Activated CD4-positive, alpha-beta memory T cell treated with anti-CD3 and anti-CD28 coated beads, Interleukin-2, amount 10 ng/mL, durations not matched to agents 7 days and 5 days (primary cell): ENCODE measurements at places on chromosomes 4 and X. TPM values are rescaled to one million over a fixed set of nuclear protein-coding genes. Genes with fewer than 3 reads are reported as not detected.
A peak's percentile ranks its signal among the peaks of the same experiment; 100 is the strongest.

GRCh38 chrX:27350476-27350875 is 112.7 kb downstream of the PPP4R3C start:
- H3K36me3 ChIP-seq = no peaks in the 10 kb centered on the region
- H3K4me3 ChIP-seq = no peak overlapping the region
- DNase-seq = no peak

DNA sequence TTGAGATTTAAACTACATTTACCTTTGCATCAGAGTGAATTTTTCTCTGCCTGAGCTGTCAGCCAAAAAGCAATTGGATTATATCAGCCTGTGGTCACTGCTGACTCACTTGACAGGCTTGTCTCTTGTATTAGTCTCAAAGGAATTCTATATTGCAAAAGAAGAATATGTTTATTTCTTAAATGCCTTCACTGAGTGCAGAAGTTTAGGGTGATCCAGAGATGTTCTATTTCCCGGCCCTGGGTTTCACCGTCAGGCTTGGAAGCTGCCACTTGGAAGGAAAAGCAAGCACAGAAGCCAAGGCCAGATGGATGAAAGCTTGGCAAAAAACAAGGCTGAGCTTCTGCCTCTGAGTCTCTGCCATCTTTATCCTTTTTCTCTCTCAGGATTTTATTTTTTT is 80.9 kb downstream of the FAM114A1 start:
- no peaks in the 10 kb centered on the region for H3K27me3 ChIP-seq
- DNase-seq = no peak
- no peaks in the 10 kb centered on the region for H3K36me3 ChIP-seq
- H3K4me3 ChIP-seq = no peak overlapping the region
- H3K4me1 ChIP-seq = peaks cover 37% of the 10 kb centered on the region

The ITM2A gene
- 157 TPM for total RNA-seq

- H3K36me3 ChIP-seq = peaks cover 4% of the 10 kb centered on the region
- H3K27ac ChIP-seq = no peak overlapping the region
- H3K4me1 ChIP-seq = peaks cover 24% of the 10 kb centered on the region
- H3K27me3 ChIP-seq = no peaks in the 10 kb centered on the region
- H3K4me3 ChIP-seq = no peak overlapping the region
Measured at GRCh38 chrX:19829814-19830213, 57.6 kb downstream of the SH3KBP1 start.

The TDO2 gene
- total RNA-seq = not detected

GRCh38 chr4:6120361-6120760 is 80.0 kb downstream of the JAKMIP1 start:
- H3K4me3 ChIP-seq = no peak overlapping the region
- peaks cover 27% of the 10 kb centered on the region for H3K4me1 ChIP-seq
- peaks cover 27% of the 10 kb centered on the region for H3K36me3 ChIP-seq
- no peak for DNase-seq

- H3K27ac ChIP-seq = no peak overlapping the region
- no peaks in the 10 kb centered on the region for H3K27me3 ChIP-seq
- H3K4me1 ChIP-seq = peaks cover 17% of the 10 kb centered on the region
- no peaks in the 10 kb centered on the region for H3K36me3 ChIP-seq
- no peak overlapping the region for H3K4me3 ChIP-seq
Measured at GRCh38 chrX:54049801-54050200, 5.5 kb upstream of the PHF8 start.

DNA sequence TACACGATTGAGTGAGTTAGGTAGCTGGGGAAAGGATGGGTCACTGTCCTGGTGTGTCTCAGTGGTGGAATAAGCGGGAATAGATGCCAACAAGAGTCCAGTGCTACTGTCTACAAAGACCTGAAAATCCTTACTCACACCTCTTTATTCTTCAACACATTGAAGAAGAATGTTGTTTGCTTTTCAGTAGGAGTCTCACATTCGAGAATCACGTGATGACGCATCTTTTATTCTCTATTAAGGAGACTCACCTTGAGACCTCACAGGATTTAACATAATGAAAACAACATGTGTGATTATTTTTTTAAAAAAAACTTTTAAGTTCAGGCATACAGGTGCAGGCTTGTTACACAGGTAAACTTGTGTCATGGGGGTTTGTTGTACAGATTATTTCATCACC is 75.2 kb downstream of the CD38 start:
- H3K4me3 ChIP-seq = no peak overlapping the region
- peaks cover 1% of the 10 kb centered on the region for H3K27me3 ChIP-seq
- H3K4me1 ChIP-seq = peaks cover 2% of the 10 kb centered on the region
- DNase-seq = no peak

GRCh38 chr4:94304365-94304971 is 38.2 kb downstream of the HPGDS start:
- H3K4me3 ChIP-seq = no peak overlapping the region
- H3K27ac ChIP-seq = no peak overlapping the region
- no peaks in the 10 kb centered on the region for H3K27me3 ChIP-seq
- DNase-seq = no peak

GRCh38 chrX:142680038-142680437 is 345.7 kb upstream of the SPANXN4 start:
- H3K4me1 ChIP-seq = no peaks in the 10 kb centered on the region
- no peak overlapping the region for H3K27ac ChIP-seq
- H3K4me3 ChIP-seq = no peak overlapping the region
- no peak for DNase-seq

DNA sequence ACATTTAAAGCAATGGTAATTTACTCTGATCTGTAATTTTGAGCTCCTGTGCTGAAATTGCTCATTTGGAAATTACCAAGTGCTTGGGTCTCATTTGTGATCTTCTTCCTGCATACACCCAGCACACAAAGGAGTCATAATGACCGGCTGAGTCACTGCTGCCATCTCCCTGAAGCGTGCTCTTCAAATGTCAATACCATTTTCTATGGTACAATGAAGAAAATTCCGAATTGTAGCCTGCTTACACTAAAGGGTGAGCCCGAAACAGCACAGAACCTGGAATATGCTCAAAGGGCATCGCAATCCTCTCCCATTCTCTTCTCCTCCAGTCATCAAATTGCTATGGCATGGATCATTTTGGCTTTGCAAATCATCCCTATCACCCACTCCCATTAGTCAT is 140.5 kb downstream of the GRIA3 start:
- no peak for DNase-seq
- no peaks in the 10 kb centered on the region for H3K36me3 ChIP-seq
- H3K27ac ChIP-seq = no peak overlapping the region
- no peak overlapping the region for H3K4me3 ChIP-seq
- H3K4me1 ChIP-seq = no peaks in the 10 kb centered on the region

The CSN1S1 gene
- total RNA-seq = not detected

GRCh38 chrX:105477351-105477750 is 256.9 kb upstream of the TEX13A start:
- H3K4me1 ChIP-seq = no peaks in the 10 kb centered on the region
- no peaks in the 10 kb centered on the region for H3K36me3 ChIP-seq
- H3K4me3 ChIP-seq = no peak overlapping the region
- H3K27me3 ChIP-seq = no peaks in the 10 kb centered on the region
- no peak overlapping the region for H3K27ac ChIP-seq

GRCh38 chr4:57905965-57906364 is 795.8 kb upstream of the IGFBP7 start:
- H3K4me3 ChIP-seq = no peak overlapping the region
- no peak for DNase-seq
- H3K27me3 ChIP-seq = no peaks in the 10 kb centered on the region
- no peaks in the 10 kb centered on the region for H3K4me1 ChIP-seq
- H3K27ac ChIP-seq = no peak overlapping the region

DNA sequence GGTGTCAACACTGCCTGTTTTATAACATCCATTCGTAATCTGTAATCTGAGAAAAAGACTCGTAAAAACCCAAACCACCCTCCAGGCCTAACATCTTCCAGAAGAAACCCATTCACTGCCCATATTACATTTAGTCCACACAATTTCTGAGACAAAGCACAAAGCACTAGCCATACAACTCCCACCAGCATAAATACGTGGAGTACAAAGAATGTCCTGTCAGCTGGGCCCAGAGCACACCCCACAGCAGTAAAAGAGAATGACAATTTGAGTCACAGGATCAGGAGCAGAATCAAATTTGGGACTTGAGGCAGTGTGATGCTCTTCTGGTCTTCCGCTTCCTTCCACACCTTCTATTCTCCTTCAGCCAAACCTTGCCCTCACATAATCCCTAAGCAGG is 6.8 kb downstream of the MECP2 start:
- no peak for DNase-seq
- peak overlapping the region; percentile 50 for H3K27ac ChIP-seq
- H3K27me3 ChIP-seq = no peaks in the 10 kb centered on the region
- H3K36me3 ChIP-seq = peaks cover 32% of the 10 kb centered on the region
- H3K4me3 ChIP-seq = no peak overlapping the region

- H3K36me3 ChIP-seq = no peaks in the 10 kb centered on the region
- no peak for DNase-seq
- H3K27me3 ChIP-seq = no peaks in the 10 kb centered on the region
- H3K27ac ChIP-seq = no peak overlapping the region
- no peak overlapping the region for H3K4me3 ChIP-seq
- no peaks in the 10 kb centered on the region for H3K4me1 ChIP-seq
Measured at GRCh38 chr4:181745933-181746625, 497.1 kb upstream of the TENM3 start.

The HTN1 gene
- not detected for total RNA-seq

GRCh38 chrX:69305333-69306062 is 140.2 kb upstream of the PJA1 start:
- no peak for DNase-seq
- no peak overlapping the region for H3K4me3 ChIP-seq
- H3K27me3 ChIP-seq = no peaks in the 10 kb centered on the region
- H3K36me3 ChIP-seq = no peaks in the 10 kb centered on the region

- H3K4me3 ChIP-seq = peak overlapping the region; percentile 40
- H3K27ac ChIP-seq = no peak overlapping the region
- no peaks in the 10 kb centered on the region for H3K36me3 ChIP-seq
- peaks cover 71% of the 10 kb centered on the region for H3K27me3 ChIP-seq
- H3K4me1 ChIP-seq = peaks cover 13% of the 10 kb centered on the region
- no peak for DNase-seq
Measured at GRCh38 chr4:76689145-76689817, 208.7 kb downstream of the SOWAHB start.

DNA sequence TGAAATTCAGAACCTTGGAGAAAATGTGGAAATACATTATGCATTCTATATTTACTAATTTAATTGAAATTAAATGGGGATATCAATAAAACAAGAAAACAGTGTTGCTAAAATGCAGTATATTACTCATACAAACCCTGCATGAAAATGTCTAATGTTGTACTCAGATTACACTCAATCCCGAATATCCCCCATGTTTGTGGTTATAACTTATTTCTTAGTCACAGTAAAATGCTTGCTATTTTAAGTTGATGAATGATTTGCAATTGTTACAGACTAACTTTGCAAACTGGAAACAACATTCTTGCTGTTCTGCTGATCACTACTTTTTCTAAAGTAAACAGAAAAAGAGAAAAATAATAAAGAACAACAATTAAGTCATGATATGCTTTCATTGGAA is 33.1 kb upstream of the ANXA10 start:
- no peak overlapping the region for H3K27ac ChIP-seq
- H3K27me3 ChIP-seq = no peaks in the 10 kb centered on the region
- no peak for DNase-seq
- no peaks in the 10 kb centered on the region for H3K4me1 ChIP-seq
- no peaks in the 10 kb centered on the region for H3K36me3 ChIP-seq

The ETDB gene
- not detected for total RNA-seq

GRCh38 chrX:18873189-18873791 is 110.6 kb downstream of the PHKA2 start:
- no peaks in the 10 kb centered on the region for H3K36me3 ChIP-seq
- H3K27ac ChIP-seq = no peak overlapping the region
- H3K4me3 ChIP-seq = no peak overlapping the region
- peaks cover 1% of the 10 kb centered on the region for H3K27me3 ChIP-seq

- H3K36me3 ChIP-seq = peaks cover 28% of the 10 kb centered on the region
- no peak overlapping the region for H3K27ac ChIP-seq
- H3K4me1 ChIP-seq = no peaks in the 10 kb centered on the region
- H3K27me3 ChIP-seq = no peaks in the 10 kb centered on the region
Measured at GRCh38 chr4:98343626-98344025, 82.4 kb downstream of the RAP1GDS1 start.

DNA sequence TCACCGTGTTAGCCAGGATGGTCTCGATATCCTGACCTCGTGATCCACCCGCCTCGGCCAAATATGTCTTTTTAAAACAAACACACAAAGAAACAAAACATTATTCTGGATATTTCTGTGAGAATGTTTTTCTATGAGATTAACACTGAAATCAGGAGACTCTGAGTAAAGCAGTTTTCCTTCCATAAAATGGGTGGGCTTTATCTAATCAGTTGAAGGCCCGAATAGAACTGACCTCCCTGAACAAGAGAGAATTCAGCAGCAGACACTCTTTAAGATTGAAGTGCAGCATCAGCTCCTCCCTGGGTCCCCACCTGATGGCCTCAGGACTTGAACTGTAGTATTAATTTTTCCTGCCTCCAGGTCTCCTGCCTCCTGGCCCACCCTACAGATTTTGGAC is 22.4 kb upstream of the SOD3 start:
- H3K4me1 ChIP-seq = peaks cover 8% of the 10 kb centered on the region
- H3K27me3 ChIP-seq = no peaks in the 10 kb centered on the region
- H3K4me3 ChIP-seq = no peak overlapping the region
- DNase-seq = no peak
- H3K36me3 ChIP-seq = no peaks in the 10 kb centered on the region

The PARM1 gene
- not detected for total RNA-seq

The EMCN gene
- not detected for total RNA-seq
